ENCODE measurements at places on chromosomes 1 and 21.

- DNase-seq: no peak
These were observed 627 bp downstream of the ADARB1 start for GRCh38 chr21:45074818-45075595.

- no peak for DNase-seq
These were observed 1.1 kb downstream of the IL24 start for GRCh38 chr1:206898089-206898914.

DNA sequence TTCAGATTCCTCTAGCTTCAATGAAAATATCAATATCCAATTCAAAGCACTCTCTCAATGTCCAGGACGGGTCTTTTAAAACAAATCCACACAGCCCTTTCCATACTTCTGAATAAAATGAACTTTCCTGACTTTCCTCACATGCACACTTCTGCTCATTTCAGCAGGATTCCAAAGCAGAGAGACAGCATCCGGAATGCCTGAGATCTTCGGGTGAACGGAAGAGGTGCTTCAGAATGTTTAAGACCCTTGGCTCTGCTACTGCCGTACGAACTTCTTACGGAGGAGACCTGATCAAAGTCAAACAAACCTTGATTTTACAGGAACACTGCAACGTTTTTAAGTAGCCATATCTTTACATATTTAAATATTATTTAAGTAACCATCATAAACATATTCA, 245.7 kb downstream of the PTBP2 start:
- DNase-seq: no peak

GRCh38 chr1:153640861-153641260, 7.0 kb downstream of the CHTOP start:
- DNase-seq: no peak

DNA sequence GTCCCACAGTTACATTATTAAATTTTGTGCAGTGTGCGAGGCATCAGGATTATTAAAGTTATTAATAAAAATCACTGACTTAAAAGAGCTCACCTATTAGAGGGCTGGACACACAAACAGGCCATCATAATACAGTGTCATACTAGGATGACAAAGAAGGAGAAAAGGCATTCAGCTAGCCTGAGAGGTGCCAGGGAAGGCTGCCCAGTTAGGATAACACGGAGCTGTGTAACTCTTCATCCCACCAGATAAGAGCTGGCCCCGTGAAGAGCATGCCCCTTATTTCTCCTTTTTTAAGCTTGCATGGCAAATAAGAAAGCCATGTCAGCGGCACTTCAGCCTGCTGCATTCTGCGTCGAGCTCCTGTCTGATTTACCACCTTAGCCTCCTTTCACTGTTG, 109.5 kb downstream of the KCNK1 start:
- no peak for DNase-seq

GRCh38 chr1:3183411-3183810, 114.4 kb downstream of the PRDM16 start:
- no peak for DNase-seq

GRCh38 chr1:15866721-15867201, 19.3 kb downstream of the SPEN start:
- no peak for DNase-seq

DNA sequence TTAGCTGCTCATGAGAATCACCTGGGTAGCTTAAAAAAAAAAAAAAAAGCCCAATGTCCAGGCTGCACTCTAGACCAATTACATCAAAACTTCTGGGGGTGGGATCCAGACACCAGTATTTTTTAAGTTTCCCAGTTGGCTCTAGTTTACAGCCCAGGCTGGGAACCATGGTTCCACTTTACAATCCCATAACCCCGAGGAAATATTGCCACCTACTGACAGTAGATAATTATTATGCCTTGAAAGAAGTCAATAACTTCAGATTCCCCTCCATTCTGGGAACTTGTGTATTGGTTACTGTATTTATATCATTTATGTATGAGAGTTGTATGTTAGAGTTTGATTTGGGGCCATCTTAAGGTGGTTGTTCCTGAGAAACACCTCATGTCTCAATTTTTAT, 100.2 kb downstream of the SPATA46 start:
- no peak for DNase-seq

DNA sequence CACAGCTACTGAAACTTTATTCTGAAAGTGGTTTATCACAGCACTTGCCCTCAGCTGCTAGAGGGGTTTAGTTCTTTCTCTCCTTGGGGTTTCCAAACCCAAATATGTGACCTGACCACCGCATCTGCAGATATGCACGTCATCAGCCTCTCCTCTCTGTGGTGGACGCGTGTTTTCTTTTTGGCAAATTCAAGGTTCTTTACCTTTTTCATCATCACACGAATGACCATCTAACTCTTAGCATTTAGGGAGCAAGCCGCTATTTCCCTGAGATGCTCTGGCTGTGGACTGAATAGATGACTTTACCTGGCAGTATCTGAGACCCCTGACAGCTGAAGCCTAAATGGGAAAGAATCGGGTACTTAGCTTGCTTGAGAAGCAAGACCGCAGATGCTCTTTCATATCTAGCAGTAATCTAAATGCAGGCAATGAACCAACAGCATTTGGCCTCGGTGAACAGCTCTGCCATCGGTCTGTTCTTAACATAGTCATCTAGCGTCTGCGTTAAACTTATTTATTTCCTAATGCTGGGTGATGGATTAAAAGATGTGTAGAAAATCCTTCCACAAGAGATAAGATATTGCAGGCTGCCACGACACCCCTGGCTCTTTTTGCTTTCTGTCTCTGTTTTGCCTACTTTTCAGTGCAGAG, 463.4 kb downstream of the CAMTA1 start:
- DNase-seq: no peak

- DNase-seq: no peak
These were observed 78.2 kb downstream of the PGBD5 start for GRCh38 chr1:230347896-230348295.

DNA sequence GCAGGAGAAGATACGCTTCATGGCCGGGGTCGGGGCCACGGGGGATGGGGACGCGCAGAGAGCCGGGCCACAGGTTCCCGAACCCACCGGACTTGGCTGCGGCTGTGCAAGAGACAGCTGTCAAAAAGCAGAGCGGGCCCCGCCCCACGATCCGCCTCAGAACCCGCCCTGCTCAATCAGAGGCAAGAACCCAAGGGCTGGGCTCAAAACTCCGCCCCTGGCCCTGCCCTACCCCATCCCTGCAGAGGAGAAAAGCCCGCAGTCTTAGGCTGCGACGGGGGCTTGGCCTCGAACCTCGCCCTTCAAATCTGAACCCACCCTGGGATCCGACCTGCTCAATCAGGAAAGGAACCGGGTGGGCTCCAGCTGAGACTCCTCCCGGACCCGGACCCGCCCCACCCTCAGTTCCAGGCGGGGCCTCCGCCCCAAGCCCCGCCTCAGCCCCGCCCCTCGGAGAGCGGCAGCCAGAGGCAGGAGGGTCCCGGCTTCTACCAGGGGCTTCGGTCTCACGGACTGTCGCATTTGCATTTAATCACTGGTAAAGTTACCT, at the start of gene ANKRD35:
Gene ANKRD35 (minus strand): TSS at position 129 of the 550 bp plus-strand sequence. CDS start 108 bp downstream, at position 21.
- DNase-seq: peak; percentile 85

DNA sequence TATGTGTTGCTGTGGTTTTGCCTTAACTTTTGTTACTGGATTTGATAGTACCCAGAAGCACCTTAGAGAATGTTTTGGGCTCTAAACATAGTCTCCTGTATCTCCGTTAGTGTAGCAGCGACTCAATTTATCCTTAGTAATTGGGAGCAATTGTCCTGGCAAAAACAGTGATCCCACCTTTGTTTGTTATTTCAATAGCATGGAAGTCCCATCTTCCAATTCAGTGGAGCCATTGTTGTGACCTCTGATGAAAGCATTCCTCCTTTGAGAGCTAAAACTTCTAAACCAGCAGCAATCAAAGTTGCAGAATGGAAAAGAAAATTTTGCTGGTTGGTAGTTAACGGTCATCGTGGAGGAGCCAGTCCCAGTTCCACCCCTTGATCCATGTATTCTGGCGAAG, 34.7 kb downstream of the RTCA start:
- DNase-seq: no peak

- no peak for DNase-seq
These were observed 8.6 kb downstream of the MORN1 start for GRCh38 chr1:2382621-2383361.

GRCh38 chr1:27885114-27885528, 12.8 kb downstream of the THEMIS2 start:
- no peak for DNase-seq

GRCh38 chr1:29504709-29505410, 268.5 kb downstream of the PTPRU start:
- DNase-seq: no peak

DNA sequence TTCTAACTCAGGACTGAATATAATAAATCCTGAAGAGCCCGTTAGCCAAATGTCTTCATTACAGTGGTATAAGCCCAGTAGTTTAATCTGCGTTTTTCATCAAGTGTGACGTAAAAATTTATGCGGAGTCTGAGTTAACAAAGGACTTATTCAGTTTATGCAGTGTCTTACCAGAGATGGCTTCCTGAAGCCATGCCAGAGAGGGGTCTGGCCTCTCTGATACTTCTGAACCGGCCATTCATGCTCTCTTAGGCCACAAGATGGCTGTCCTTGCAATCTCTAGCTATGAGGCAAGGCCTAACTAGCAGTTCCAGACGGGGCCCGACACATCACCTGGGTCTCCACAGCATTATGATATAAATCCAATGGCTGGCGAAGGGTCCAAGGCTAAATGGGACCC, 101.4 kb downstream of the TEX35 start:
- no peak for DNase-seq

DNA sequence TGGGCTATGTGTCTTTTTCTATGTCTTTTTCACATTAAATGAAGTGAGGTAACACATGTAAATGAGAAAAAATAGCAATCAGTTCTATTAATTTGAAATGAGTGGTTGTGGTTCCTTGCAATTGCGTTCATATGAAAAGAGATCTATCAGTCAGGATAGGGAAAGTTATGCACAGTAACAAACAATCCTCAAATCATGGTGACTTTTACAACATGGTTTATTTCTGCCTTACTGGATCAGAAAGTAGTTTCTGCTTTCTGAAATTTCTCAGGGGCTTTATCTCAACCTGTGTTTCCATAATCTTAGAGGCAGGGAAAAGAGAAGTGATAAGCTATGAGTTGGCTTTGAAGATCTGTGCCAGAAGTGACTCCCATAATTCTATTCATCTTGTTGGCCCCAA, 39.0 kb downstream of the DOP1B start:
- DNase-seq: no peak

DNA sequence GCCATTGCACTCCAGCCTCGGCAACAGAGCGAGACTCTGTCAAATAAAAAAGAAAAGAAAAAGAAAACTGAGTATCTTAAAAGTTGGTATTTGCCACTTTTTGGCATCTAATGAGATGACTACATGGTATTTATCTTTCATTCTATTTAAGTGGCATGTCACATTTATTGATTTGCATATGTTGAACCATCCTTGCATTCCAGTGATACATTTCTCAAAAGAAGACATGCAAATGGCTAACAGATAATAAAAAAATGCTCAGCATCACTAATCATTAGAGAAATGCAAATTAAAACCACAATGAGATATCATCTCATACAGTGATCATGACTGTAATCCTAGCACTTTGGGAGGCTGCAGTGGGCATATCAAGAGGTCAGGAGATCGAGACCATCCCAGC, 28.1 kb downstream of the SFPQ start:
- DNase-seq: no peak

GRCh38 chr1:213987422-213987926, 299 bp upstream of the PROX1 start:
- no peak for DNase-seq

- DNase-seq: no peak
These were observed 13.6 kb downstream of the UBL4B start for GRCh38 chr1:110125810-110126209.

- no peak for DNase-seq
These were observed 50.9 kb downstream of the PTPN14 start for GRCh38 chr1:214500340-214501055.

DNA sequence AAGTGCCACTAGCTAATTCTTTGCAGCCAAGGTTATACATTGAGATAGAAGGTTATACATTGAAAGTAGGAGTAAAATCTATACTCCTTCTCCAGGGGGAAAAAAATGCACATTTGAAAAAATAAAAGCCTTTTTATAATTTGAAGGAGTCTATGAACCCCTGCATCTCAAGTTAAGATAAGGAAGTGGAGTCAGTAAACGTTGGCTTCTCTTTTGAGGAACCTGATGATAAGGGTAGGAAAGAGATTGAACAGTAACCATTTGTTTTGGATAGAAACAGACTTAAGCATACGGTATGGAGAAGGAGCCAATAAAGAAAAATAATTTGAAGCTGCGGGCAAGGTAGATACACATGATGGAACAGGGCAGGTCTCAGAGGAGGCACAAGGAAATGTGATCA, 64.1 kb downstream of the RPAP2 start:
- DNase-seq: no peak

- DNase-seq: no peak
These were observed 34.5 kb downstream of the DIRAS3 start for GRCh38 chr1:68015971-68016370.

- no peak for DNase-seq
These were observed 711.1 kb upstream of the CHRM3 start for GRCh38 chr1:238675221-238675620.

DNA sequence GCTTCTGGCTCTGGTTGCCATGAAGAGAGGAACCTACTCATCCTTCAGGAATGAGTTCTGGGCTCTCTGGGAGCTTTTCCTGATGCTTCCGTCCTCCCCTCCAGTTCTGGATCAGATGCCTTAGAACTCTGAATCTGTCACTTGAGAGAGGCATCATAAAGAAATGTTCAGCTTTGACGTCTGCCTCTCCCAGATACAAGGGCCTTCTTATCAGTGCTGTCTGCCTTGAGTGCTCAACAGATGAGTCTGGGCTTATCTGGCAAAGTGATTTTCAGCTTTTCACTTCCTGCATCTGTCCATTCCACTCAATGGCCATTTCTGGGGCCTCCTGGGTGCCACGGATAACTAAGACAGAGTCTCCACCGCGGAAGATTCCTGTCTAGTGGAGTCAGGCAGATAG, 12.3 kb upstream of the OTUD3 start:
- DNase-seq: no peak

DNA sequence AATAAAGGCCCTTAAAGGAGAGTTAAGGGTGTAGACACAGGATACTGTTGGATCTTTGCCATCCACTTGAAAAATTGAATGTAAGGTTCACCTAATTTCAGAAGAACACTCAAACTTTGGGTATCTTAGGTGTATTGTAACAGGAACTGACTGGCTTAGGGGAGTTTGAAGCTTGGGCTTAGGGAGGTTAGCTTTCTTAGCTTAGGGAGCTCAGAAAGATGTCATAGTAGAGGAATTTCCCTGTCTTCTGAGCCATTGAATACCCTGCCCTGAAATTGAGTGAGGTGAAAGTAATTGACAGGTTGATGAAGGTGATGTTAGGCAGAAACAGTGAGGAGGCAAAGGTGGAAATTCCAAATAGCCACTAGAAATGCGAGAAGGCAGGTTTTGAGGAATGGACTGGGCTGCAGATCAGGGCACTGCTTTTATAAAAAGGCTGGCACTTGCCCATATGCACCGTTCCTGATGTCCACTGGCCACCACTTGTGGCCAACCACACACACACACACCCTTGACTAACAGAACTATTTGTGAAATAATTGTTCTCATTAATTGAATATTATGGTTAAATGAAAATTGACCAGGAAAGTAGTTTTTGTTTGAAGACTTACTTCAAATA, 16.5 kb downstream of the BACH1 start:
- no peak for DNase-seq

- no peak for DNase-seq
These were observed 42.9 kb downstream of the KLHL20 start for GRCh38 chr1:173757666-173758065.

Data from activated effector memory CD4-positive, alpha-beta T cell treated with Interleukin-2 at 50 U/mL for 16 hours (primary cell).